ENCODE measurements at places on chromosomes 1 and 21.

DNA sequence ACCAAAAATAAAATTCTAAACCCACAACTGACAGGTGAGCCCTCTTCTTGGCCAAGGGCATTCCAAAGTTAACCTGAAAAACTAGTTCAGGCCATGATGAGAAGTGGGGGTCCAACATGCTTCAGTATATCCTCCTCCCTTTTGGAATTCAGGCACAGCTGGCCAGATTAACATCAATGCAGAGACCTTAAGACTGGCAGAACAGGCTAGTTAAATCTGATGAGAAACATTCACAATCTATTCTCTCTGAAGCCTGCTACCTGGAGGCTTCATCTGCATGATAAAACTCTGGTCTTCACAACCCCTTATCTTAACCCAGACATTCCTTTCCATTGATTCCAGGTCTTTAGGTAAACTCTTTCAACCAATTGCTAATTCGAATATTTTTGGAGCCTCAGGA lies 26.7 kb upstream of the ZBTB8B start:
- no peak for DNase-seq

- DNase-seq = no peak
These were observed 35.2 kb downstream of the GRIK1 start for GRCh38 chr21:29904359-29905282.

GRCh38 chr1:104830534-104830933 lies 1080.8 kb downstream of the AMY1C start:
- DNase-seq = no peak

GRCh38 chr1:107138166-107138565 lies 2.7 kb upstream of the NTNG1 start:
- DNase-seq = no peak

DNA sequence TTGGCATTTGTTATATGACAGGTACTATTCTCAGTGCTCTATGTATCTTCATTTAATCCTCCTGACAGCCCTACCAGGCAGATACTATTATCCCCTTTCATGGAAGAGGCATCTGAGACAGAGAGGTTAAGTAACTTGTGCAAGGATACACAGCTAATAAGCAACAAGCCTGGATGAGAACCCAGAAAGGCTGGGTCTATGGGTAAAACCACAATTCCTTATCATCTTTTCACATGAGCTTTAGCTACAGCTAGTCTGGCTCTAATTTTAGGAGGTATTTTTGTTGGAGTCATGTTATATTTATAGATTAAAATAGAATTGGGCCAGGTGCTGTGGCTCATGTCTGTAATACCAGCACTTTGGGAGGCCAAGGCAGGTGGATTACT lies 27.7 kb downstream of the DNTTIP2 start:
- no peak for DNase-seq

DNA sequence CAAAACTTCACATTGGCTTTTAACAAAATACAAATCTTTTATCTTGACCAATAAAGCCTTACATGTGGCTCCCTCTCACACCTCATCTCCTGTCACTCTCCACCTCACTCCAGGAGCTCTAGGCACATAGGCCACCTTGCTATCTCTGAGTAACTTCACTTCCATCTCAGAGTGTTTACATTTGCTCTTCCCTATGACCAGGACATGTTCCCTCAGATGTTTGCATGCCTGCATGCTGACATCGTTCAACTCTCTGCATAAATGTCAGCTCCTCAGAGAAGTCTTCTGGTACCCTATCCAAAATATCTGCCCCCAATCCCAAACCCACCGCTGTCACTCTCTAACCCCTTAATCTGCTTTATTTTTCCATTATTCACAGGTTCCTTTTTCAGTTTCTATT lies 110.9 kb downstream of the TOMM20 start:
- no peak for DNase-seq

DNA sequence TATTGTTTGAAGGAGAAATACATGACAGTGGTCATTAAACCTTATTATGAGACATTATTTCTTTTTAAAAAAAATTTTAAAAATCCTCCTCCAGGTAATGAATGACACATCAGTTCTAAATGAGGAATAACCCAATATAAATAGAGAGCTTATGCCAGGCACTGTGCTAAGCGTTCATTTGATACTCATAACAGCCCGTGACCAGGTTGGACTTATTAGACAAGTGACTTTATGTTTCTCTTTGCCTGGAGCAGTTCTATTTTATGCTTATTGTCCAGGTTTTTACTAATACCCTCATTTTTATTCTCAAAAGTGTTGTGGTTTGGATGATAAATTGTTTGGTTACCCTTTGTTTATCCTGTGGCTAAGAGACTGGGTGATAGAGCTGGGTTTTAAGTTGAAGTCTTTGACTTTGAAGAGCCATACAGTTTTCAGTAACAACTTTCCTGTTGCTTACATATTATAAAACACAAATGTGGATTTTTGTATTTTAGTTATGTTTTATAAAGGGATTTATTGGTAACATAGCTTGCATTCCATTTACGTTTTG lies 84.2 kb downstream of the RABGAP1L start:
- no peak for DNase-seq

DNA sequence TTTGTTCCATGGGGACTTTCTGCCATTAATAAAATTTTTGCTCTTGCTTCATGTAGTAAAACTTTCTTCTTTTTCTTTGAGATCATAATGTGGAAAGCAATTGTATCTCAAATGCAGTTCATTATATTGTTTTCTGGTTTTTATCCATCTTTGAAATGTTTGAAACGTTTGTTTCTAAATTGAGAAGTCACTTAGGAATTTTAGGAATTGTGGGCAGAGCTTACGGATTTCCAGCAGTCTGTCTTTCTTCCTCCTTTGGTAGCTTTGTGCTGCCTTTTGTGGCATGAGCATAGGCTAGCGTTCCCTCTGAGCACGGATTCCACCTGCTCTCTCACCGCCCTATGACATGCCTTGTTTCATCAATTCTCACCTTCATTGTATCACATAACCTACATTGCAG lies 2.9 kb upstream of the ST6GALNAC5 start:
- no peak for DNase-seq

DNA sequence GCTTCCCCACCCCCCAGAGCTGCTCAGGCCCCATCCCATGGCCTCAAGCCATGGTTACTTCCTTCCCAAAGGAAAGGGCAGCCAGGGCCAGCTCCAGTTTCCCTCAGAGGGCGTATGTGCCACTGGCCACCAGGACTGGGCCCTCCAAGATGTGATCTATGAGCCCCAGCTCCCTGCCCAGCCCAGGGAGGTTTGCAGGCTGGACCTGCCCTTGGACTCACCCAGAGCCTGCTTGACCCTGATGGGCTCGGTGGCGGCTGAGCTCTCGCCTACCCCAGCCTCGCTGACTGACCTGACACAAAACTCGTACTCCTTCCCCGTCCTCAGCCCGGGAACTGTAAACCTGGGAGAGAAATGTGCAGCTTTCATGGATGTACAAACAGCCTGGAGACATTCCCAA lies 29.6 kb downstream of the MYOM3 start:
- no peak for DNase-seq

DNA sequence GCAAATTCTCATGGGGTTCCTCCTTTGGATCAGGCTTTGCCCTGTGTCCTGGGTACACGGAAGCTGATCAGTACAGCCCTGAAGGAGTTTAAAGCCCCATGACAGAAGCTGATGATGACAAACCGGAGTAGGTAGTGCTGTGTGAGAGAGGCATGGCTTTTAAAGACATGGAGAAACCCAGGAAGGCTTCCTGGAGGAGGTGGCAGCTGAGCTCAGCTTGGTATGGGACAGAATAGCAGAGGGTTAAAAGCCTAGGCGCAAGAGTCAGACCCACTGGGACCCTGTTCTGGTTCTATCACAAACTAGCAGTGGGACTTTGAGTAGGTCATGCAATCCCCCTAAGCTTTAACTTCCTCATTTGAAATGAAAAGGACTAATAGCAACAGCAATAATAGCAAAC lies 6.1 kb downstream of the TMEM61 start:
- no peak for DNase-seq
